PC-3 (cell line): ENCODE measurements at places on chromosomes 7 and 10. TPM values are rescaled to one million over a fixed set of nuclear protein-coding genes. Genes with fewer than 3 reads are reported as not detected.

GRCh38 chr7:28490831-28491230 lies 78.5 kb downstream of the CREB5 start:
- no peak overlapping the region for H3K4me3 ChIP-seq
- no peaks in the 10 kb centered on the region for H3K4me1 ChIP-seq
- H3K27ac ChIP-seq: no peak overlapping the region
- no peak for DNase-seq

DNA sequence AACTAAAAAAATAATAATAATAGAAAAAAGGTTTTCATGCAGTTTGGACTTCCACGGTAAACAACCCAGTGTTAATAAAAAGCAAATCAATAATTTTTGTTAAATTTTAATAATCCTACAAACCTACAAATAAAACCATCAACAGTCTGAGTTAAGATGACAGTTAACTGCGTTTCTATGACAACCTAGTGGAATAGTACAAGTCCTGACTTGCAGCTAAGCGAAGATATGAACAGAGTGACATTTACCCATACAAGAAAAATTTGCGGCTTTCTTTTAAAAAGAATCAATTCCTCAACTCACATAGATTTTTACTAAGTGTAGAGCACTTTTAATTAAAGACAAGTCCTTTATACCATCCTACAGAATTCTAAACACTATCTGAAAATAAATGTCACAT lies 35.6 kb downstream of the VPS41 start:
- H3K36me3 ChIP-seq: no peaks in the 10 kb centered on the region
- DNase-seq: no peak
- H3K4me1 ChIP-seq: no peaks in the 10 kb centered on the region
- no peak overlapping the region for H3K4me3 ChIP-seq

- H3K36me3 ChIP-seq: no peaks in the 10 kb centered on the region
- DNase-seq: peak; percentile 82
- H3K4me1 ChIP-seq: no peaks in the 10 kb centered on the region
- H3K27me3 ChIP-seq: no peaks in the 10 kb centered on the region
- H3K4me3 ChIP-seq: no peak overlapping the region
Measured at GRCh38 chr10:95374597-95375209, 83.9 kb upstream of the PDLIM1 start.

Gene CFAP43
- 0.17 and 0.44 TPM in 2 replicates for total RNA-seq

Gene HMX2
- not detected in 2 replicates for total RNA-seq

- no peaks in the 10 kb centered on the region for H3K36me3 ChIP-seq
- no peak for DNase-seq
- no peaks in the 10 kb centered on the region for H3K27me3 ChIP-seq
- no peak overlapping the region for H3K4me3 ChIP-seq
Measured at GRCh38 chr7:22477876-22478450, 22.0 kb downstream of the STEAP1B start.

DNA sequence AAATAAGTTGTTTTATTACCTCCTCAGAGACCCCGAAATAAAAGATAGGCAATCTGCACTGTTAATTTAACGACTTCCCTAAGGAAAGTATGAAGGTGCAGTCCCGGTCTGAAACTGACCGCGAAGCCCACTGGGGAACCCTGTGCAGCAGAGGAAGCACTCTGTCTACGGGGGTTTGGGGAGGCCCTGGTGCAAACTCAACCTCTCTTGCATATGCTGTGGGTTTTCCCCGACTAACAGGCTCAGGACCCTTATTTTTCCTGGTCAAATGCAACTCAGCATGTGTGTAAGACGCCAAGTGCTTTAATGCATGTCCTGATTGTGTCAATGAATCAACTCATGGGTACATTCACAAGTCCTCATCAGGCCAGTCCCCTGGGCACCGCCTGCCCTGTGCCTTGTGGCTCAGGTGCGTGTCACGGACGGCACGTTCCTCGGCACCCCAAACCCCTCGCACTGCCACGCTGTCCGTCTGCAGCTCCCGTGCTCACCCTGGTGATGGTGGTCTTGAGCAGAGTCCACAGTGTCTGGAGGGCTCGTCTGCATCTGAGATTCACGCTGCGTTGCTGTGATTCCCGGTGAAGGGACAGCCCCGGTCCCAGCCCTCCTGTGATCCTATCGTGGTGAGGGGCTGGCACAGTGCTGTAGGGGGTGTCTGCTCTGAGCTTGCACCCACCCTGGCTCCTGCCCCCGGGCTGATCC lies 33.8 kb downstream of the JAKMIP3 start:
- peaks cover 21% of the 10 kb centered on the region for H3K4me1 ChIP-seq
- H3K4me3 ChIP-seq: no peak overlapping the region
- no peaks in the 10 kb centered on the region for H3K36me3 ChIP-seq
- H3K27ac ChIP-seq: no peak overlapping the region
- DNase-seq: no peak
- H3K27me3 ChIP-seq: no peaks in the 10 kb centered on the region

DNA sequence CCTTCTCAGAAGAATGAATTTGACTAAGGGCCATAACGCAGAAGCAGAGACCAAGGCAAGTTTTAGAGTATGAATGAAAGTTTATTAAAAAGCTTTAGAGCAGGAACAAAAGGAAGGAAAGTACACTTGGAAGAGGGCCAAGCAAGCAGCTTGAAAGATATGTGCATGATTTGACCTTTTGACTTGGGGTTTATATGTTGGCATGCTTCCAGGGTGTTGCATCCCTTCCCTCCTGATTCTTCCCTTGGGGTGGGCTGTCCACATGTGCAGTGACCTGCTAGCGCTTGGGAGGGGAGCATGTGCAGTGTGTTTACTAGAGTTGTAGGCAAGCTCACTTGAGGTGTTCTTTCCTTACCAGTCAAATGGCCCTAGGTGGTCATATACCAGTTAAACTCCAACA lies 37.9 kb upstream of the LRRN3 start:
- DNase-seq: no peak
- H3K27me3 ChIP-seq: no peaks in the 10 kb centered on the region
- no peaks in the 10 kb centered on the region for H3K4me1 ChIP-seq
- H3K36me3 ChIP-seq: no peaks in the 10 kb centered on the region
